ENCODE measurements at places on chromosomes 5 and 9.

GRCh38 chr5:160271396-160271795 lies 41.0 kb downstream of the CCNJL start:
- no peak for DNase-seq

DNA sequence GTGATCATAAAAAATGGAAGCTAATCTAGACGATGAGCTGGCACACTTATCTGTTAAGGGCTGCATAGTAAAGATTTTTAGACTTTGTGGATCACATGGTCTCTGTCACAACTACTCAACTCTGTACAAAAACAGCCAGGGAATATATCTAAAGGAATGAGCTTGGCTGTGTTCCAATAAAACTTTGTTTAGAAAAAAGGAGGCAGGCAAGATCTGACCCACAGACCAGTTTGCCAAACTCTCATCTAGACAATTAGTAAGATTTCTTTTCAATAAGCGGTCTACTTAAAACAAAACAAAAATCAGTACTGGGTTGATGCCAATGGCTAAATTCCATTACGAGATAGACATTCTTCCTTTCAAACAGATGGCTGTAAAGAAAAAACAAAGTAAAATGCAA lies 53.0 kb upstream of the RETREG1 start:
- DNase-seq, result no peak

GRCh38 chr9:27451207-27451797 lies 72.8 kb upstream of the IFNK start:
- peak; percentile 40 for DNase-seq

DNA sequence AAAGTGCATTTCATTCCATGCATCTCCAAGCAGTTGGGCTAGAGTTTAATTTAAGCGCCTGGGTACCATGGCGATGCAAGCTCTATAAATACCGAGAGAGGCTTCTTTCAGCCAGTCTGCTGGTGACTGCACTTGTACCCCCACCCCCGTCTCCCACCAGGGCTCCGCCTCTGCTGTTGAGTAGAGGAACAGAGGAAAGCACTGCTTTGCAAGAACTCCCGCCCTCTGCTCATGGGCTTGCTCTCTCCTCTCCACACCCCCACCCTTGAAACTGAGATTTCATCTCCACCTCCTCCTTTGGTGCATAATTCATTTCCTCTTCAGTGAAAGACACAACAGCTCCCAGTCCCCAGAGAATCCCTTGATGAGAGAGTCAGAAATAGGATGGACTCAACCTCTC lies 5.1 kb upstream of the WWC1 start:
- no peak for DNase-seq

- no peak for DNase-seq
Measured at GRCh38 chr9:95181835-95182234, 135.7 kb downstream of the FANCC start.

- no peak for DNase-seq
Measured at GRCh38 chr9:121780177-121781040, 129.0 kb downstream of the DAB2IP start.

DNA sequence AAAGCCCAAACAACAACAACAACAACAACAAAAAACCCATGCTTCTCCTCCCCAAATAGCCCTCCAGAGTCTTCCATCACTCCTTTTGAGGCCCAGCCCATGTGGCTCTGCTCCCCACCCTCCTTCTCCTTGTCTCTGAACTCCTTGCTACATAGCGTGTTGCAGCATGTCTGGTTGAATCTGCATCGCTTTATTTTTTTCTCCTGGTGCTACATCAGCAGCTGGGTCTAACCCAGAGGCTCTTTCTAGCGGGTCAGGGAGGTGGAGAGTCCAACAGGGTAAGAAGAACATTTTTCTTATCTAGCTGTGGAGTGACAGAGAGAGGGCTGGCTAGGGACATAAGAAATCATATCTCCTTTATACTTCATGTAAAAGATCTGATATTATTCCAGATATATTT lies 18.4 kb downstream of the NXNL2 start:
- DNase-seq, result no peak

DNA sequence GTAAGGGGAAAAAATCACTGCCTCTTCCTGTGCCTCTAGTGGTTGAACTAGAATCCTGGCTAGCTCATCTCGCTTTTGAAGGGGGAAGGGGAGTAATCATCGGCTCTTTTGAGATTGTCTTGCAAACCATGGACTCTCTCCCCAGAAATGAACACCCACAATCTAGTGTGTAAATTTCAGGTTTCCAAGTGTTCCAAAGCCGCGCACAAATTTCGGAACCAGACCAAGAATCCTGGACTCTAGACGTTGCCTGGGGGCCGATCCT lies 4.9 kb upstream of the FOXE1 start:
- no peak for DNase-seq

DNA sequence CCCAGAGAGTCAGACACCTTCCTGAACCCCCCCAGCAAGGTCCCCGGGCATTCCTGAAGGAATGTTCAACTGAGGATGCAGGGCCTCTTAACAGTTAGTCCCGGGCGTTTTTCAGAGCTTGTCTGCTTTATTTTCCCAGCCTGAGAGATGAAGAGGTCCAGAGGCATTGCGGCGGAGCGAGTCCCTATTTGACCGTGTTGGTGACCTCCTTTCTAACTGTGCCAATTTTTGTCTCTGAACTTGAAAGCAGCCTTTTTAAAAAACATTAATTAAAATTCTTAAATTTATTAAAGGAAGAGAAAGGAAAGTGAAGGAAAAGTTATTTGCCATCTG lies 433 bp upstream of the PTAR1 start:
- DNase-seq, result no peak

GRCh38 chr5:55004729-55005128 lies 19.3 kb upstream of the GZMK start:
- no peak for DNase-seq

DNA sequence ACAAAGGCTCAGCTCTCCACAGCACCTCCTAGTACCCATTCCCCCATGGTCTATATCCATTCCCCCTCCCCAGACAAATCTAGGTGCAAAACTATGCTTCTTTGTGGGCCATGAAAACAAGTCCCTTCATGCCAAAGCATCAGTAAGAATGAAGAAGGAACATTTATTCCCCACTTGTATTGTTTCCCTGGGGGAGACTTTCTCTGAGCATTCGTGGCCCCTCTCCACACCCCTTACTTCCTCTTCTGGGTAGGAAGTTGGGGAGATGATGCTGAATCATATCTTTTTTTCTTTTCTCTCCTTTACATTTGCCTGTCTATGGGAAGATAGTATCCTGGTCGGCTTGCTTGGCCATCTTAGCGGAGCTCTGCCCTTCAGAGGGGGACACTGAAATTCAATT lies 246.8 kb downstream of the NSG2 start:
- no peak for DNase-seq

DNA sequence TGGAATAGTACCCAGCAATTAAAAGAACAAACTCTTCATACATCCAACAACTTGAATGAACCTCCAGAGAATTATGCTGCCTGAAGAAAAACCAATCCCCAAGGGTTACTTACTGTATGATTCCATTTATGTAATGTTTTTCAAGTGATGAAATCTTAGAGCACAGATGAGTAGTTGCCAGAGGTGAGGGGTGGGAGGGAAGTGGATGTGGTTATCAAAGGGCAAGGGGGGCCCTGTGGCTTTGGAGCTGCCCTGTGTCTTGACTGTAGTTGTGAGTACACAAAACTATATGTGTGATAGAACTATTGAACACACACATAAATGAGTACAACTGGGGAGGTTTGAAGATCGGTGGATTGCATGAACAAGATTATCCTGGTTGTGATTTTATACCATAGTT lies 115.8 kb upstream of the SLC25A48 start:
- no peak for DNase-seq

GRCh38 chr9:5438301-5439162 lies 807 bp upstream of the PLGRKT start:
- no peak for DNase-seq

GRCh38 chr9:81083067-81083466 lies 606.3 kb downstream of the TLE1 start:
- no peak for DNase-seq

GRCh38 chr5:156949424-156949823 lies 13.6 kb downstream of the TIMD4 start:
- DNase-seq, result no peak

- DNase-seq, result no peak
Measured at GRCh38 chr9:84808416-84808815, 138.9 kb downstream of the NTRK2 start.

- DNase-seq, result no peak
Measured at GRCh38 chr5:175215906-175216305, 228.1 kb downstream of the DRD1 start.

DNA sequence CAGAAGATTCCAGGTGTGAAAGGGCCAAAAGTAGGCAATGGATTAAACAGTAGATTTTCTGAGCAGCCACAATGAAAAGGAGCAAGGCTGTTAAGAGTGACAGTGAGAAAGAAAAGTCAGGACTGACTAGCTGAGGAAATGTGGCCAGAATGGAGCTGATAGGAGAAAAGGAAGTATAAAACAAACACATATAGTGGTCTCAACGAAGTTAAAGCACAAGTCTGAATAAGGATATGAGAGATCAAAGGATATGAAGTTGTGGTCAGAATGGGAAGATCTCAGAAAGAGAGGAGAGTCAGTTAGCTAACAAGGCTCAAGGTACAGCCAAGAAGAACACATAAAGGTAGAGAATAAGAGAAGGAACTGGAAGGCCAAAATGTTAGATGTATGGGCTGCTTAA lies 39.9 kb downstream of the FNIP1 start:
- DNase-seq, result no peak
